C1 segment of cervical spinal cord (tissue), 14 donors: ENCODE measurements at places on chromosomes 3 and 15.

DNA sequence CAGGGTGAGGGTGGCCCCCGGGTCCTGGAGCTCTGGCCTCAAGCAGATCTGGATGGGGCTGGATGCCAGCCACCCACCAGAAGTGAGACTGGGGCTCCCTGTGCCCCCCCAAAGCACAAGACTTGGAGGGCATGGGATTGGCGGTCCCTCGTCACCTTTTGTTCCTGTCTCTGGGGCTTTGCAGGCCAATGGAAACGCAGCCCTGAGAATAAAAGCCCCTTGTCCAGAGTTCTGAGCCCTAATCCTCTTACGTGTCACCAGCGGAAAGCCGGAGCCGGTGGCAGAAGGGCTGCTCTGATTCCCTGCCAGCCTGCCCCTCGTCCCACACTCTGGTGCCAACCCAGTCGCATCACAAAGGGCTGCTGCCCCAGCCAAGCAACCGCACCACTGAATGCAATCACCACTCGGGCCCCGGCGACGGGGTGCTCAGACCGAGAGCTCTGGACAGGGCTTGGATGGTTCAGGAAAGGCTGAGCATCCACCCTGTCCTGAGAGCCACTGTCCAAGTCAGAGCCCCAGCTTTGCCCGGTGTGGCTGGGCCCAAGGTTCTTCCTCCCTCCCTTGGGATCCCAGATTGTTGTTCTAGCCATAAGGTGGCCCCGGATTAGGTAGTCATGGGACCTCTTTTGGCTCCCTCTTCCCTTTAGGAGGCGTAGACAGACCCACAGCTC lies 22.8 kb upstream of the ELP6 start:
- DNase-seq, result peak; percentile 27

GRCh38 chr3:23495507-23495906 lies 292.4 kb downstream of the UBE2E2 start:
- DNase-seq, result no peak

DNA sequence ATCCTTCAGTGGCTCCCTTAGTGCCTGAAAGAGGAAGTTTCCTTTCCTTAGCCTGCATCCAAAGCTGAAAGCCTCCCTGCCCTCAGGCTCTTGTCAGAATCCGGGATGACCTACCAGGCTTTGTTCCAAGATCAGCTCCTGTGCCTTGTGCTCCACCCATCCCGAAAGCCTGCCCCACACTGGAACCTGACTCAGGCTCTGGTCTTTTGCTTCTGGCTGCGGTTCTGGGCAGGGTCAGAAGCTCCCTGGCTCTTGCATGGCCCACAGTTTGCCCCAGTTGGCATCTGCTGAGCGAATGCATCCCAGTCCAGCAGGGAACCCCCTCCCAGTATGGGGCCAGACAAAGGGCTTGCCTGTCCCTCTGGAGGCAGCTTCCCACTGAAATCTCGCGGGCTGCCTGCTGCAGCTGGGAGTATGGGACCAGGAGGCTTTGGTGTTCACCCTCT lies 25.9 kb upstream of the KIF23 start:
- DNase-seq, result no peak

- no peak for DNase-seq
Measured at GRCh38 chr3:141129541-141130011, 78.4 kb downstream of the SPSB4 start.

DNA sequence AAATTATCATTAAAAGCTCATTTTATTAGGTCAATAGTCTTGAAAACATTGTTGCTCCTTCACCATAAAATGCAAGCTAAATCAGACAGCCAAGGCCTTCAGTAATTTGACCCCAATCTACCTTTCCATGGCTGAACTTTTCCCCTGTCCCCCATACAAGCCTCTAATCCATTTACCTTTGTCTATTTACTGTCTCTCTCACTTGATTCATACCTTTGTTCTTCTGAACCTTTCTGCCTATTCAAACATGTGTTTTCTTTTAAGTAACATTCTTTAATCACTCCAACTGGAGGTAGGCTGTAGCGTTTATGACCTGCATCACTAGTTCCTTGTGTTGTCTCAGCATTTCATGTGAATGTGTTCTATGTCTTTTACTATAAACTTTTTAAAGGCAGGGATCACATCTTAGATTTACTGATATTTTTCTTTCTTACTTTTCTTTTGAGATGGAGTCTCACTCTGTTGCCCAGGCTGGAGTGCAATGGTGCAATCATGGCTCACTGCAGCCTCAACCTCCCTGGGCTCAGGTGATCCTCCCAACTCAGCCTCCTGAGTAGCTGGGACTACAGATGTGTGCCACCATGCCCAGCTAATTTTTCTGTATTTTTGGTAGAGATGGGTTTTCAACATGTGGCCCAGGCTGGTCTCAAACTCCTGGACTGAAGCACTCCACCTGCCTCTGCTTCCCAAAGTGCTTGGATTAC lies 5.2 kb upstream of the NANOGP8 start:
- no peak for DNase-seq

GRCh38 chr15:25455226-25455625 lies 16.4 kb upstream of the UBE3A start:
- DNase-seq, result no peak

GRCh38 chr15:22903427-22903826 lies 65.0 kb downstream of the NIPA2 start:
- DNase-seq, result no peak

- DNase-seq, result no peak
Measured at GRCh38 chr15:29759596-29759995, 62.7 kb downstream of the TJP1 start.

GRCh38 chr15:70557521-70558258 lies 205.7 kb downstream of the UACA start:
- DNase-seq, result no peak

GRCh38 chr15:26261413-26261812 lies 398.3 kb upstream of the ATP10A start:
- DNase-seq, result no peak

- no peak for DNase-seq
Measured at GRCh38 chr15:30929982-30930381, 26.3 kb downstream of the FAN1 start.

DNA sequence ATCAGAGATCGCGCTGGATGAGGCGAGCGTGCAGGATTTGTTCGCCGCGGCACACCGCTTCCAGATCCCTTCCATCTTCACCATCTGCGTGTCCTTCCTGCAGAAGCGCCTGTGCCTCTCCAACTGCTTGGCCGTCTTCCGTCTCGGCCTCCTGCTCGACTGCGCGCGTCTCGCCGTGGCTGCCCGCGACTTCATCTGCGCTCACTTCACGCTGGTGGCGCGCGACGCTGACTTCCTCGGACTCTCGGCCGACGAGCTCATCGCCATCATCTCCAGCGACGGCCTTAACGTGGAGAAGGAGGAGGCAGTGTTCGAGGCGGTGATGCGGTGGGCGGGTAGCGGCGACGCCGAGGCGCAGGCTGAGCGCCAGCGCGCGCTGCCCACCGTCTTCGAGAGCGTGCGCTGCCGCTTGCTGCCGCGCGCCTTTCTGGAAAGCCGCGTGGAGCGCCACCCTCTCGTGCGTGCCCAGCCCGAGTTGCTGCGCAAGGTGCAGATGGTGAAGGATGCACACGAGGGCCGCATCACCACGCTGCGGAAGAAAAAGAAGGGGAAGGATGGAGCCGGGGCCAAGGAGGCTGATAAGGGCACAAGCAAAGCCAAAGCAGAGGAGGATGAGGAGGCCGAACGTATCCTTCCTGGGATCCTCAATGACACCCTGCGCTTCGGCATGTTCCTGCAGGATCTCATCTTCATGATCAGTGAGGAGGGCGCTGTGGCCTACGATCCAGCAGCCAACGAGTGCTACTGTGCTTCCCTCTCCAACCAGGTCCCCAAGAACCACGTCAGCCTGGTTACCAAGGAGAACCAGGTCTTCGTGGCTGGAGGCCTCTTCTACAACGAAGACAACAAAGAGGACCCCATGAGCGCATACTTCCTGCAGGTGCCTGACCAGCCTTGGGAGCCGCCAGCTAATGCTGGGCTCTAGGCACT lies 819 bp downstream of the KLHL40 start:
- DNase-seq, result no peak

- DNase-seq, result no peak
Measured at GRCh38 chr3:4855676-4856075, 123.6 kb upstream of the BHLHE40 start.

DNA sequence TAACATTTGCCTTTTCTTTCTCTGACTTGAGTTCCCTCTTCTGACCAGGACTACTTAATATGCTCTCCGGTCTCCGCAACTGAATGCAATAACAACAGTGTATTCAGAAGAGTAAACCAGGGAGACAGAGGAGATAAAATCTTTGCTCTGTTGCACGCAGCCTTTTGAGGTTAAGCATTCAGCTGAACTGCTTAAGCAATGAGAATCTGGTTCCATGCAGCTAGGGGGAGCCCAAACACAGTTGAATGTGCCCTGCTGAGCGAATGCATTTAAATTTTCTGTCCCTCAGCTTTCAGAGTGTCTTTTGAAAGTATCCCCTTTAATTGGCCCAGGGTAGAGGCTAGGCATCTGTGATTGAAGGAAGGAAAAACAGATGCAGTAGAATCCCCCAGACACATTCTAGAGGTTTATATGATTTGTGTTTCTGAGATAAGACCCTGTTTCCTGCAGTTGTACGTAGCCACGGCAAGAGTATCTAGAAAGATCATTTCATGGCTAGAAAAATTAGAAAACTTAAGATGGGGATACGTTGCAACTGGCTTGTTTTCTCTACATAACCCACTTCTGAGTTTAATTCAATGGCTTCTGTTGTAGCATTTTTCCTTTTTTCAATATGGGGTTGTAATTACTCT lies 309.6 kb downstream of the TUSC7 start:
- DNase-seq, result peak; percentile 51

DNA sequence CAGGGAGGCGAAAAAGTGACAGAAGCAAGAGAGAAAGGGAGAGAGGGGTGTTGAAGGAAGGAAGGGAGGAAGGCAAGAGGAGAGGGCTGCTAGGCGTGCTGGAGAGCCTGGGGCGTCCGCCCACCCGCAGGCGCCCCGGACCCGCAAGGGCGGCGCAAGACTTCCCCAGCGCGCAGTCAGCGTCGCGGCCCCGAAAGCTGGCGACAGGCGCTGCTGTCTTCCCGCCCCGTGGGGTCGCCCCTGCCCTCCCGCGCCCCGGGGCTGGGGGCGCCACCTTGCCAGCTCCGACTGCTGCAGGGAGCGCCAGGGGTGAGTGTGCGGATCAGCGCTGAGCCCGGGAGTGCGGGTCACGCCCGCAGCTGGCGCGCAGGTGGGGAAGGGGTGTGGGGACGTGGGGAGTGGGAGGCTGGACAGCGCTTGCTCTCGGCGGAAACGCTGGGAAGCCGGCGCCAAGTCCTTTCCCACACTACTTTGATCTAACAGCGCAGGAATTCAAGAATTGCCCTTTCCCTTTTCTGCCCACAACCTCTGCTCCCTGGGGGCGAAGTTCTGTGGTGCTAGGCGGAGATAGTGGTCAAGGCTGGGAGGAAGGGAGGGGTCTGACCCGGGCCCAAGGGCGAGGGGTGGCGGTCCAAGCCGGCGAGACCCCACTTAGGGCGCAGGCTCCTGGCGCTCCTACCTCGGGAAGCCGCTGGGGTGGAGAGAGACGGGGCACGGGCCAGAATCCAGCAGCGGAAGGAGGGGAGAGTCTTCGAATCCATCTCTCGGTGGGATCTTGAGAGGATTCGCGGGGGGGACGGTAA lies 266.1 kb downstream of the CGGBP1 start:
- DNase-seq, result no peak

DNA sequence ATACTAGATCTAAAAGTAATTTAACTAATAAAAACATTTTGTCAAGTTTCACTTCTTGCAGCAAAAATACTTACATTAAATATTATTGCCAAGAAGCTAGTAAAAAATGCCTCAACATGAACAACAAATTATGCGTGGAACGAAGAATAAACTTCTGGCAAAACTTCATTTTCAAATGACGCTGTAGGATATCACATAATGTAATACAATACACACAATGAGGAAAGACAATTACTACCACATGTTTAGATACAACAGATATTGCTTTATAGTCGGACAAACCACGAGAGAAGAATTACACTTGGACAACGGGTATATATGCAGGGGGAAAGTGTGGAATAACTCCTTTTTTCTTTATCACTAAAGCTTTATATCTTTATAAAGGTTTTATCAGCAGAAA lies 21.6 kb downstream of the P3H2 start:
- no peak for DNase-seq

- no peak for DNase-seq
Measured at GRCh38 chr3:169022457-169022856, 641.1 kb downstream of the MECOM start.

GRCh38 chr3:107833043-107833442 lies 257.8 kb downstream of the CD47 start:
- no peak for DNase-seq

GRCh38 chr3:190073264-190074008 lies 47.3 kb downstream of the P3H2 start:
- no peak for DNase-seq

DNA sequence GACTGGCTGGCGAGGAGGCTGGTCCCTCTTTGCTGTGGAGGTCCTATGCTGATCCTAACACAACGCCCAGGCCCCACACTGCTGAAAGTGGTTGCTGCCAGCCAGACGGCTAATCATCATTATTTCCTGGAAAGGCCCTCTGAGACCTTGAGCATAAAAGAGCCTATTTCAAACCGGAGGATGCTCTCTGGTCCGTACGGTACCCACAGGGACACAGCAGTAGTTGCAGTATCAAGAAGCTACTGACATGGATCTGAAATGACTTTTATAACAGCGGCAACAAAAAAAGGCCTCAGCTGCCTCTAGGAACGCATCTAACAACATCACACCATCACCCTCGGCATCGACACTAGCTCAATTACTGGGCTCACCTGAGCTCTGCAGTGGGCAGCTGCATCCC lies 59.1 kb upstream of the FOXB1 start:
- DNase-seq, result no peak

- no peak for DNase-seq
Measured at GRCh38 chr3:143171141-143171980, 51.8 kb downstream of the CHST2 start.

GRCh38 chr3:44110648-44111047 lies 131.0 kb upstream of the TOPAZ1 start:
- DNase-seq, result no peak

DNA sequence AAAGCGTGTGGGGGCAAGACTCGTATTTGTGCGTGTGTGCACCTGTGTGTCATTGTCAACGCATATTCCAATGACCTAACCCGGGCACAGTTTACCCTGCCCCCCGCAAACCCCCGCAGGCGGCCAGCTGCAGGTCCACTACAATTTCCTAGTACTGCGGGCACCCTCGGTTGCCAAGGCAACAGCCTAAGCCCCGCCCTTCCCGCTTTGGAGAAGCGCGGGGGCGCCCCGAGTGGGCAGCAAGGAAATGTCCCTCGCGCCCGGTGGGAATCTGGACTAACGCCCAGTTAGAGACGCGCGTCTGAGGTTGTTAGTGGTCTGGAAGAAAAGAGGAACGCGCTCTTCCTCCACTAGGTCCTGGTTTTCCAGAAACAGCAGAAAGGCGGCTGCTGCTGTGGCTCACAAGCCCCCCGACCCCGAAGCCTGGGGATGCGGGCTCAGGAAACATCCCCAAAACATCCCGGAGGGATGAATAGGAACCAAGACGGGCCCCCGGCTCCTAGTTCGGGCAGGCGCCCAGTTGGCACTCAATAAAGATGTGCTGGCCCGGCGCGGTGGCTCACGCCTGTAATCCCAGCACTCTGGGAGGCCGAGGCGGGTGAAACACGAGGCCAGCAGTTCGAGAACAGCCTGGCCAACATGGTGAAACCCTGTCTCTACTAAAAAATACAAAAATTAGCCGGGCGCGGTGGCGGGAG lies 1.1 kb downstream of the ABHD14A start:
- DNase-seq, result peak; percentile 79
